ENCODE measurements at places on chromosomes 11 and 22.

GRCh38 chr11:8252388-8252787 lies 11.3 kb downstream of the LMO1 start:
- DNase-seq, result no peak

- DNase-seq, result no peak
Observed at GRCh38 chr11:91664521-91664920, 560.1 kb upstream of the FAT3 start.

DNA sequence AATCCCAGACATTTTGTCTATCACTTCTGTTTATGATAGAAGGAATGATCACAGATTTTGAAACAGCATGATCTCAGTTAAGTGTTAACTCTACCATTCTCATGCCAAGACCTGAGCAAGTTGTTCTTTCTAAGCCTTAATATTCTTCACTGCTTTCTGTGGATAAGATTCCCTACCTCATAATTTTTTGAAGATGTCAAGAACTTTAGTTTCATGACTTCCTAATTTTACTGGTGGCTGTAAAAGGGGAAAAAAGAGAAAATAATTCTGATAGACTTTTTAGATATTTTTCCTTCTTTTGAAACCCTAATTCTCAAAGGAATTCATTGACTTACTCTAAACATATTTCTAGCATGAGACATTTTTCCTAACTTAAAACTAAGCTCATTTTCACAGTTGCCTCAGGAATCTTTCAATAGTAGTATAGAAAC lies 520.0 kb upstream of the LUZP2 start:
- no peak for DNase-seq

DNA sequence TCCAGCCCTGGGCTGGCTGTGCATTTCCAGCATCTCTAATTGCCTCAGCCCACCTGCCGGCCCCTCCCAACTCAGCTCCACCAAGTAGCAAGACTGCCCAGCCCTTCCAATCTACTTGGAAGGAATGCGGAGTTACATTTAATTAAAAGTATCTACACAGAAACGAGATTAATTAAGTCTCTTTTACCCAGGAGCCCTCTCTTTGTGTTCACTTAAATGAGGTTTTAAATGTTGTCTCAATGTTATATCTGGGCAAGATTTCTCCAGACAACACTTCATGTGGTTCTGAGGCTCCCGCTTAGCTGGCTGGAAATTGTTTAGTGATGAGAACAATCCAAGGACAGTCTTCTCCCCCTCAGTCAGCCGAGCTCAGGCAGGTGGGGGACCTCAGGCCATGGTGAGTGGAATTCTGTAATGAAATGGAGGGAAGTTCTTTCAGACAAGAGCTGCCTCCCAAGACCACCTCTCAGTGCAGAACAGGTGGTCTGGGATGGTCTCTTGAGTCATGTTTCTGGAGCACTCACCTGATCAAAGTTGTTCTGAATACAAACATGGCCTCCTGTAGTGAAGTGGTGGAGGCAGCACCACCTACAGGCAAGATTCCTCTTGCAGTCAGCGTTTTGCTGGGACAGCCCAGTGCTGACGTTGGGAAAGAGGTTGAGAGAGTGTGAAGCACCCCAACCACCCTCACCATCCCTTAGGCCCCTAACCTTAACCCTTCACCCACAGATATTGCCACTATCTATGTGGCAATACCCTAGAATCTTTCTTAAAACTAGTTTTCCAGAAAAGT lies 371.6 kb downstream of the CADM1 start:
- no peak for DNase-seq

- DNase-seq, result no peak
Observed at GRCh38 chr11:2517386-2518064, 72.7 kb downstream of the KCNQ1 start.

- DNase-seq, result no peak
Observed at GRCh38 chr11:10605941-10606381, 37.5 kb upstream of the LYVE1 start.

DNA sequence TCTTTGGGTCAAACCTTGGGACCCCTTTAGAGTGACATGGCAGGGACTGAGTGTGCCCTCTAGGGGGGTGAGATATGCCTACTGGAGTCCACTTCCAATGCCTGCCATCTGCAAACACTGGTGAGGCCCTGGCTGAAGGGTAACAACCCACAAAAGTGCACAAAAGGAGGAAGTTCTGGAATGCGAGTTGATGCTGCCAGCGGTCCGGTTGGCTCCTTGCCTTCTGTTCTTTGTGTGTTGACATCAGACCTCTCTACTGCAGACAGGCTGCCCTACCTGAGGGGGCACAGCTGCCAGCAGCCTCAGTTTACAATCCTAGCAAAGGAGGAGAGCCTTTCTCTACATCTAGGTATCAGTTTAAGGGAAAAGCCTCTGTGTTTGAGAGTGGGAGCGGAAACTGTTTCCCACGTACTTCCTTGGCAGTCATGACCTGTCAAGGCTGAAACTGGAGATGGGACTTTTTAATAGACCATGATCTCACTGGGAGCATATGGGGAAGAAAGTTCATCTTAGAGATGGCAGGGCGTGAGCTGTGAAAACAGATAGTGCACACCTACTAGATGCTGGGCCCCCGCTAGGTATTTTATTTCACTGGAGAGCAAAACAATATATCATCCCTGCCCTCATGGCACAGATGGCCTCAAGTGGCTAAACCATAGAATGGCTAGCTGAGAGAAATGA lies 27.2 kb downstream of the BMAL1 start:
- DNase-seq, result no peak

GRCh38 chr11:132937016-132937415 lies 595.3 kb downstream of the OPCML start:
- DNase-seq, result no peak

- no peak for DNase-seq
Observed at GRCh38 chr11:14318581-14318981, 40.4 kb downstream of the RRAS2 start.

DNA sequence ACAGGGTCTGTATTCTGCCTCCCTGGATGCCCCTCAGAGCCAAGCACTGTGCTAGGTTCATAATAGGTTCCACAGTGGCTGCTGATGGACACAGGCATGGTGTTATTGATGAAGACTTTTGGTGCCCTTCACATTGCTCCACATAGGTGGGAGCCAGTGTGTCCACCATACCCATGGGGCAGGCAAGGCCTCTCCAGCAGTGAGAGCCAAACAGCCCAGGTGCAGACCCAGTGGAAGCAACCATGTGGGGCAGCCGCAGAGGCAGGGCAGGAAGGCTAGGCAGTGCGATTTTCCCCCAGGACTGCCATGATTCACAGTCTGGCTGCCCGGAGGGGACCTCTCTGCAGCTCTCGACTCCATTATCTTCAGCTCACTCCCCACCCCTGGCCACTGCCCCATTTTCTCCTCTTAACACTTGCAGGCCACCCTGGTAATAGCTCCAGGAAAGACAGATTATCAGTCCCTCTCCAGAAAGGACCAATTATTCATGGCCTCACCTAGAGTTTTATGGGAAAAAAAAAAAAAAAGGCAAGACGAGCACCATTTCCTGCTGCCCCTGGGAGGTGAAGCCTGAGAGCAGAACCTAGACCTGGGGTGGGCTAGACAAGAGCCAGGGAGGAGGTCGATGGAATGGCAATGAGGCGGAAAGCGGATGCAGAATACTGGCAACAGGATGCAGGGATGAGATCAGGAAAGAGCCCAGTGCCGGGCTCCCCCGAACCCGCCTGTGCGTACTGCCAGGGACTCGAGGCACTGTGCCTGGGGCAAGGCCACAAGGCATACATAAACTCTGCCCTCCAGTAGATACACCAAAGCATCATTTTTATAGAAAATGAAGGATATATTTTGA lies 343.0 kb upstream of the NCAM1 start:
- DNase-seq, result no peak

GRCh38 chr11:117519590-117519989 lies 191.9 kb downstream of the CEP164 start:
- no peak for DNase-seq

DNA sequence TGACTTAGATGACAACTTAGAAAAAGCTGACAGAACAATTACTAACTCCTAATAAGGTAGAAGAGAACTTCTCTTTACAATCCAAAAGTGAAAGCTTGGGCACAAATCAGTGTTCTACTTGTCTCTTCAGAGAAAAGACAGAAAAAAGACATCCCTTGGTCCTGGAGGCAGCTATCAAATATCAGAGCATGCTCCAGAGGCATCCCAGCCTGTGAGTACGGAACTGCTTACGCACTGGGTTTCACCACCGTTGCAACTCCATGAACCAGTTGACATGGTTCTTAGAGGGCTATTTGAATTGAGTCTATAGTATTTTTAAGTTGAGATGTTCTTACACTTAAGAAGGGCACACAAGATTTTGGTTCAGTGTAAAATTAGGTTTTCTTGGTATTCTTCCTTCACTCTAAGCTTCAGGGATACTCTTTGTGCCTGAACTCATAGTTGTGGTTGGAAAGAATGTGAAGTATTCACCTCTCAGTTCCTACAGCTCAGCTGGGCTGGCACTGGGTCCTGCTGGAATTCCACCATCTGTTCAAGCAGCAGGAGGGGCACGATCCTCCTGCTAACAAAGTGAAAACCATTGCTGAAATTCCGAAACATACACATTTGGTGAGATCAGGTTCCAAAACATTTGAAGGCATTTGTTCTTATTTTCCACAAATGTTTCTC lies 6.3 kb downstream of the AKIP1 start:
- no peak for DNase-seq

- no peak for DNase-seq
Observed at GRCh38 chr11:111207213-111207612, 38.3 kb upstream of the POU2AF2 start.
